ENCODE measurements at places on chromosomes 3 and 15.

DNA sequence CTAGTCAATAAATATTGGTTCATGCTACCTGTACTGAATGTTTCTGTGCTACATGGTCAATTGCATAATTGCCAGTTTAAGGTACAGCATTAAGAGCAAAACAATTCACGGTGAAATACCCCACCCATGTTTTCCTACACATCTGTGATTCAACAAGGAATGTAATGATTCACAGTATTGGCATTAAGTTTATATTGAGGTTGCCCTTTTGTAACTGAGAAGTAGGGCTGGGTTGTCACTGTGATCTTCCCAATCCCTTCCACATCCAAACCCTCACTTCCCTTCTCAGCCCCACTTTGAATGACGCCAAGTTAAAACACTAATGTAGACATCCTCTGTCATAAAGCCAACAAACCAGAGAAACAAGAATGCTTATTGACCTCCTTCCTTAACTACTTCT, 112.0 kb upstream of the TJP1 start:
- no peak for DNase-seq

GRCh38 chr15:49300856-49301255, 122.2 kb upstream of the FGF7 start:
- no peak for DNase-seq

GRCh38 chr3:151009981-151010380, 37.5 kb upstream of the CLRN1 start:
- DNase-seq: no peak

DNA sequence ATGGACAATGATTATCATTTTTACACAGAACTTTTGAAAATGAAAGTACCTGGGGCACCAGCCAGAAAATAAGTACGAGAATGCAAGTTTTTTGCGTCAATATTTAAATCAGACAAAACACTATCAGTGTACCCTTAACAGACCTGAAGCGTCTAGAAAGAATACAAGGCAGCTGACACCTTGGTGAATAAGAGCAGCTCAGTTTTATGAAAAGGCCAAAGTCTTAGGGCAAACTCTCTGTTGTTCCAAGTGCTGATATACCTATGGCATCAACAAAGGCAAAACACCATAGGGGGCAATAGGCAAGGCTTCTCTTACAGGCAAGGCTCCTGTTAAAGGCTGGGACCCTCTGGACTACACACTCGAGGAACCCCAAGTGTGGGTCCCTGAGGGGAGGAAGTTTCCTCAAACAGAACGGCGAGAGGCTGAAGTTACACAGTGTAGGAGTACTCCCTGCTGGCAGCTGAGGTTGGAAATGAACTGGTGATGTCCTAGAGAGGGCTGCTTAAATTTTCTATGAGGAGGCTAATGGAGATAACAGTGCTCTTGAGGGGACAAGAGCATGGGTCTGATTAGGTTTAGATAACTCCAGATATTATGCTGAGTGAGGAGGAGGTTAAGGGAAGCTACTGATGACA, 291.0 kb downstream of the TIGIT start:
- DNase-seq: no peak

DNA sequence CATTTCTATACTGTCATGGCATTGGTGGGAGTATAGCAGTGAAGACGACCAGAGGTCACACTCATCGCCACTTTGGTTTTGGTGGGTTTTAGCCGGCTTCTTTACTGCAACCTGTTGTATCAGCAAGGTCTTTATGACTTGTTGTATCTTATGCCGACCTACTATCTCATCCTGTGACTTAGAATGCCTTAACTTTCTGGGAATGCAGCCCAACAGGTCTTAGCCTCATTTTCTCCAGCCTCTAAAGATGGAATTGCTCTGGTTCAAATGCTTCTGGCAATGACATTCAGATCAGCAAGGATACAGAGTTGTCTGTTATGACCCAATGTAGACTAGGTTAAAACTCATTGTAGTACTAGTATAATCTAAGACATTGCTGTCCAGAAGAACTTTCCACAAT, 54.9 kb upstream of the LRTM1 start:
- no peak for DNase-seq

Measured in effector memory CD4-positive, alpha-beta T cell (primary cell).